ENCODE measurements at places on chromosomes 2 and 18.

- DNase-seq, result no peak
Observed at GRCh38 chr18:62847081-62847480, 131.7 kb downstream of the PHLPP1 start.

DNA sequence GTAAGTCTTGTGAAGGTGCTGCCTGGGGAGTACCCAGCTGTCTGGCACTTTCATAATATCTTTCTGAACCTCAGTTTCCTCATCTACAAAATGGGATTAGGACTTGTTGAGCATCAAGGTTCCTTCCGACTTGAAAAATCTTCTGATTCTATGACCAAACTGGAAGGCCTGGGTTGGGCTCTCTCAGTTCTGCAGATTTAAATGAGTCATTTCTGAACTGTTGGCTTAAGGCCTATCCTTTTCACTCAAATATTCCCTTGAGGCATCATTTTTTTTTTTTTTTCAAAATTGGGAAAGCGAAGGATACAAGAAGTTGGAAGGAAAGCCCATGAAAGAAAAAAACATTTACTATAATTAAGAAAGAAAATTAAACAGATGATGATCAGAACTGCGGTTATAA, 40.8 kb upstream of the CYP1B1 start:
- no peak for DNase-seq

- DNase-seq, result no peak
Observed at GRCh38 chr2:83069724-83070123, 1389.4 kb downstream of the SUCLG1 start.

- DNase-seq, result no peak
Observed at GRCh38 chr2:160279813-160280465, 79.9 kb upstream of the ITGB6 start.

DNA sequence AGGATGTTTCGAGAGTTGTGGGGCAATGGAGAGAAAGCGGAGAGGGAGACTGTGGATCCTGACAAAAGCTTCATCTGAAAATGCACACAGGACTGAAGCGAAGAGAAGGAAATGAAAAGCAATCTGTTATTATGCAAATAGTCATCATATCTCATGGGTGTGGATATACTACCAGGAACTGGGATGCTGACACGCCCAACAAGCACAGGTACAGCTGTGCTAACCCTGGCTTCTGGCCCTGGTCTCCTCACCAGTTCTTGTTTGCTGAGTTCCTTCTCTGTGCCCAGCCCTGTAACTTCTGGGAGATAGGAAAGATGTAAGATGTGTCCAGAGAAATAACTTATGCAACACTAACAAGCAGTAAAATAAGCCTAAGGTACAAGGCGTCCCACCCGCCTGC, 358.8 kb downstream of the CMPK2 start:
- no peak for DNase-seq

- no peak for DNase-seq
Observed at GRCh38 chr2:216991563-216991962, 131.7 kb upstream of the TNP1 start.

DNA sequence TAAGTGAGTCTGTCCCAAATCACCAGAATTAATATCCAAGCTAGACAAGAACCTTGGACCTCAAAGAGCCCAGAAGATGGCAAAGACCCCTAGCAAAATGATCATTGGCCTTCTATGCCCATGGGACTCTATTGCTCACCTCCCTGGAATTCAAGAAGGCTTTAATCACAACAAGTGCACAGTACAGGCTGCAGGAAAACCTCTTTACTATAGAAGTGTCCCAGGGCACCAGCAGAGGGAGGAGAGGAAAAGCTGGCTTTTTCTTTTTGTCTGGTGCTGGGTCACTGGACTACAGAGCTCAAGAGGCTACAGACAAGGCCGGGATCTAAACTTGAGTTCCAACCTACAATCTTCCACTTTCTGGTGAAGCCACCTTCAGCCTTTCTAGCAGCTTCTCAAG, 88.3 kb upstream of the PPP1CB start:
- no peak for DNase-seq

DNA sequence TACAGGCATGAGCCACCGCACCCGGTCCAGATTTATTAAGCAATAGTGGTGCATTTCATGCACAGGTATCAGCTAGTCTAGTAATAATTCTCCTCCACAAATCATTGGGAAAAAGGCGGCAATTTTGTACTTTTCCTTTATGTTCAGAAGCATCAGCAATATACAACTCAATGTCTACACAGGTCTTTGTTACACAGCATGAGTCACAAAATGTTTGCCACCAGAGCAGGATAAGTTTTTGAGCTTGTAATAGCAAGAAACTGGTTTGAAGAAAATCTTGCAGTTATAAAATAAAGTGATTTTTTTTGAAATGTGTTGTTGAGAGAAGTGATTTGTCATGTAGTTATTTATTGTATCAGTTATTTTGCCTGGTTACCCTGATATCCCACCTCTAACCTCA, 4.8 kb upstream of the ITPRIPL1 start:
- DNase-seq, result no peak

Data from right lobe of liver (tissue), 6 donors.